ENCODE measurements at places on chromosomes 5 and 9.
A peak's percentile ranks its signal among the peaks of the same experiment; 100 is the strongest.

GRCh38 chr5:129909225-129909624, 5.0 kb downstream of the CHSY3 start:
- no peak overlapping the region for H3K4me3 ChIP-seq
- peaks cover 3% of the 10 kb centered on the region for H3K36me3 ChIP-seq
- no peak for DNase-seq
- H3K27me3 ChIP-seq = peaks cover 16% of the 10 kb centered on the region

DNA sequence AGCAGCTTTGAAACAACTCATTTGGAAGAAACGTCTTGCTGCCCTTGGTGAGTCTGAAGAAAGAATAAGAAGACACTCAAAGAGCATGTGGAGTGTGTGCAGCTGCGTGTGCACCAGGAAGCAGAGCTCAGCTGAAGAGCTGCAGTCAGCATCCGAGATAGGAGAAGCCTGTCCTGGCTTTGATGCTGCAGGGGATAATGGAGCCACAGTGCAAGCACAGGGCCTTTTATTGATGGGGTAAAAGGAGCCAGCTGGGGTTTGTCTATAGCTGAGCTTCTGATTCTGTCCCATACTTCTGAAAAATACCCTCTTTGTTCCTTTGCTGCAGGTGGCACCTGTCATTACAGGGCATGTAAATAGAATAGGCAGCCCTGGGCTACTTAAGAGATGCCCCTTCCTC, 375.7 kb upstream of the ZNF462 start:
- no peaks in the 10 kb centered on the region for H3K27me3 ChIP-seq
- no peak for DNase-seq
- no peak overlapping the region for H3K4me3 ChIP-seq
- peaks cover 19% of the 10 kb centered on the region for H3K36me3 ChIP-seq

- no peaks in the 10 kb centered on the region for H3K36me3 ChIP-seq
- H3K4me3 ChIP-seq = no peak overlapping the region
Observed at GRCh38 chr5:15703901-15704300, 203.9 kb downstream of the FBXL7 start.

DNA sequence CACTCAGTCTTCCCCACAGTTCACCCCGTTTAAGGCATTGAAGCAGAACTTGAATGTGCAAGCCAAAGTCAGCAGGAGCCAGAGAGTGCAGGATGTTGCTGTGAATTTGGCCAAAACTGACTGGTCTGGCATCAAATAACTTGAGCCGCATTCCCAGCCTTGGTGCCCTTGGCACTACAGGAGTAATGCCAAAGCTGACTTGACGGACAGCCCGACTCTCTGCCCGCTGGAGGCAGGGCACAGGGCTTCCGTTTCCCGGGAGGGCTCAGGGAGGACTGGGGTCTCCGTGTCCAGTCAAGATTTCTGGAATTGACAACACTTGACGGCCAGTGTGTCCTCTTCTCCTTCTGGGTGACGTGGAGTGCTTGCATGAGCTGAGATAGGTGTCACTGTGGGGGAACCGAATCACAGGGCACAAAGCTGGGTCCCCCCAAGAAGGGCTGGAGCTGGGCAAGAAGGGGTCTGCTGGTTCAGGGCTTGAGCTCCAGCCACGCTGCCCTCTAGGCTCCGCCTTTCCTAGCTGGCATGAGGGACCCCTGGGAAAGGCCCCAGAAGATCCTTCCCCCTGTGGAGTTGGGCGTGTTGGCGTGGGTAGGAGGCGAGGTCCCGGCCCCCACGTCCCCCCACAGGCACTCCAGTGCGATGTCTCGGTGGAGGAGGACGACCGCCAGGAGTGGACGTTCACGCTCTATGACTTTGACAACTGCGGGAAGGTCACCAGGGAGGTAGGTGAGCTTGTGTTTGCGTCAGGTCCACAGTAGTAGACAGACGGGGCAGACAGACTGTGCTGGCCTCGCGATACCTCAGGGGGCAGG, 25.2 kb downstream of the NKD2 start:
- H3K4me1 ChIP-seq = no peaks in the 10 kb centered on the region
- H3K27ac ChIP-seq = no peak overlapping the region

DNA sequence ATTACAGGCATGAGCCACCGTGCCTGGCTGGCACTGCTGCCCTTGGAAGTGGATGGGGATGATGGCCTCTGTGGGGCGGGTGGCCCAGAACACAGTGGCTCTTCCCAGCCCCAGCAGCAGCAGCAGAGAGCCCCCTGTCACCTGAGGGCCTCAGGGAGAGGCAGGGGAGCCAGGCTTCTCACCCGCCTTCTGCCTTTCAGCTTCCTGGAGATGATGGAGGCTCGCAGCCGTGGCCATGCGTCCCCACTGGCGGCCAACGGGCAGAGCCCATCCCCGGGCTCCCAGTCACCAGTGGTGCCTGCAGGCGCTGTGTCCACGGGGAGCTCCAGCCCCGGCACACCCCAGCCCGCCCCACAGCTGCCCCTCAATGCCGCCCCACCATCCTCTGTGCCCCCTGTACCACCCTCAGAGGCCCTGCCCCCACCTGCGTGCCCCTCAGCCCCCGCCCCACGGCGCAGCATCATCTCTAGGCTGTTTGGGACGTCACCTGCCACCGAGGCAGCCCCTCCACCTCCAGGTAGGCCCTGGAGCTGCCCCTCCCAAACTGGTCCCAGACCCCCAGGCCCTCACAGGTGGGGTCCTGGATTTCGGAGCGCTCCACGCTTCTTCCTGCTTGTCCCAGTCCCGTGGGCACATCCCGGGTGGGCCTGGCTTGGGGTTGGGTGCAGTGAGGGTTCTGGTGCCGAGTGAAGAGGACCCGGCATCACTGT, 5.0 kb upstream of the AJM1 start:
- H3K4me1 ChIP-seq = peaks cover 6% of the 10 kb centered on the region
- no peaks in the 10 kb centered on the region for H3K36me3 ChIP-seq
- peaks cover under 1% of the 10 kb centered on the region for H3K27me3 ChIP-seq
- H3K27ac ChIP-seq = no peak overlapping the region

DNA sequence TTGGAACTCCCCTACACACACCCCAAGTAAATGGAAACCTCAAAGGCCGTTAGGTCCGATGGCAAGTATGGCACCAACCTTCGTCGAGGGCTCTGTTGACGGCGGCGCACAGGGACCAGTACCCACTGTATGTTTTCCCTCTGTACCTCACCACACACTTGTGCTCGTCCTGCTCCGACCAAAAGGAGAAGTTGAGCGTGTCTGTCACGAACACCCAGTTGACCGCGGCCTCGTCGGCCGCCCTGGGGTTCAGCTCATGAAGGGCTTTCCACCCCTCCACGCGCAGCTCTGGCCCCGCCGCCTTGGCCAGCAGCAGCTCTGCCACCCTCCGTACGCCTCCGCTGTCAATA, 24.0 kb downstream of the HNRNPK start:
- H3K4me1 ChIP-seq = peaks cover 23% of the 10 kb centered on the region
- H3K36me3 ChIP-seq = no peaks in the 10 kb centered on the region
- no peak for DNase-seq
- peak overlapping the region; percentile 94 for H3K27ac ChIP-seq
- no peaks in the 10 kb centered on the region for H3K27me3 ChIP-seq

DNA sequence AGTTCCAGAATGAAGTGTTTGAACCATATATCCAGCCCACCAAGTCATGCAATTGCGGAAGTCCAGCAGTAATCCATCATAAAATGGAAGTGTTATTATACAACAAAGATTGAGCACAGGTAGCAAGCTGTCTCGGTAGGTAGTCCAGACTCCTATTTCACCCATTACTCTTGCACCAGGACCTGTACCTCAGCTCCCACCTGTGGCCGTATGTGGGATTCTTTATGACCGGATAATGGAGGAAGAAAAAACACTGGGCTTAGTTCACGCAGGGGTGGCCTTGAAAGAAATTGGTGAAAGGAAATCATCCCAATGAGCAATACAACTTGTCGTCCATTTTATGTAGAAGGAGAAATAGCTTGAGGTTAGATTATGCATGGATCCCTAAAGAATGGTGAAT, 216.3 kb downstream of the ESM1 start:
- DNase-seq = no peak
- H3K36me3 ChIP-seq = no peaks in the 10 kb centered on the region
- no peak overlapping the region for H3K27ac ChIP-seq

GRCh38 chr9:131188976-131189375, 63.6 kb downstream of the NUP214 start:
- H3K4me3 ChIP-seq = no peak overlapping the region
- H3K4me1 ChIP-seq = no peaks in the 10 kb centered on the region
- no peak for DNase-seq
- no peaks in the 10 kb centered on the region for H3K27me3 ChIP-seq
- peak overlapping the region; percentile 35 for H3K27ac ChIP-seq

DNA sequence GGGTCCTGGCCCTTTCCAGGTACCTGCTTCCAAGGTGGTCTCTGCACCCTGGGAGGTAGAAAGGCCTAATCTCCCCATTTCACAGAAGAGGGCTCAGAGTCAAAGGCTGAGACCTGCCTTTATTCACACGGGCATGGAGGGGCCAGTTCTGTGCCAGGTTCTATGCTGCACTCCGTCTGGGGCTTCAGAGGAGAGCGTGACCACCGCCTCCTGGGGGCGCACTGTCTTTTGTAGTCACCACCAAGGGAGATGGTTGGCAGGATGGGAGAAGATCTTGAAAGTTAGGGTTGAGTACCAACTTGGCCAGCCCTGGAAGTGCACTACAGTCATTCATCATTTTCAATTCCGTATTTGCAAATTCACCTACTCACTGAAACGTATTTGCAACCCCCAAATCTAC, 23.7 kb upstream of the PRDM12 start:
- H3K36me3 ChIP-seq = peaks cover 19% of the 10 kb centered on the region
- no peaks in the 10 kb centered on the region for H3K4me1 ChIP-seq
- H3K27ac ChIP-seq = no peak overlapping the region
- H3K4me3 ChIP-seq = no peak overlapping the region
- no peak for DNase-seq

DNA sequence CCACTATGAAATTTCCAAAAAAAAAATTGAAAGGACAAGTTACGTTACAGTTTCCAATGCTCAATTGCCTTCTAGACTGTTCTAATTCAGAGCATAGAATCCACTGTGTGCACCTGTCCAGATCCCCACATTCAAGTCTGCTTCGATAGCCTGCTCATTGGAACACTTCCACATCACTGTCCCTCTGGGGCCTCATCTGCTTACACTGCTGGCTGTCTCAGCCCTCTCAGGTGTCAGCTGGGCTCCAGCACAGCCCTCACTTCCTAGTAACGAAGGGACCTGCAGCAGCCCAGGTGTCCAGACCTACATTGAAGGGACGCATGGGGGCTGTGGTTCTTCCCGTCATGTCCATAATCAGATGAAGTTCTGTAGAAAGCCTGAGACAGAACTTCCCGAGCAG, 94.3 kb upstream of the EMB start:
- DNase-seq = no peak
- peaks cover 6% of the 10 kb centered on the region for H3K4me1 ChIP-seq
- H3K27ac ChIP-seq = no peak overlapping the region
- no peak overlapping the region for H3K4me3 ChIP-seq
- H3K27me3 ChIP-seq = peaks cover 3% of the 10 kb centered on the region

DNA sequence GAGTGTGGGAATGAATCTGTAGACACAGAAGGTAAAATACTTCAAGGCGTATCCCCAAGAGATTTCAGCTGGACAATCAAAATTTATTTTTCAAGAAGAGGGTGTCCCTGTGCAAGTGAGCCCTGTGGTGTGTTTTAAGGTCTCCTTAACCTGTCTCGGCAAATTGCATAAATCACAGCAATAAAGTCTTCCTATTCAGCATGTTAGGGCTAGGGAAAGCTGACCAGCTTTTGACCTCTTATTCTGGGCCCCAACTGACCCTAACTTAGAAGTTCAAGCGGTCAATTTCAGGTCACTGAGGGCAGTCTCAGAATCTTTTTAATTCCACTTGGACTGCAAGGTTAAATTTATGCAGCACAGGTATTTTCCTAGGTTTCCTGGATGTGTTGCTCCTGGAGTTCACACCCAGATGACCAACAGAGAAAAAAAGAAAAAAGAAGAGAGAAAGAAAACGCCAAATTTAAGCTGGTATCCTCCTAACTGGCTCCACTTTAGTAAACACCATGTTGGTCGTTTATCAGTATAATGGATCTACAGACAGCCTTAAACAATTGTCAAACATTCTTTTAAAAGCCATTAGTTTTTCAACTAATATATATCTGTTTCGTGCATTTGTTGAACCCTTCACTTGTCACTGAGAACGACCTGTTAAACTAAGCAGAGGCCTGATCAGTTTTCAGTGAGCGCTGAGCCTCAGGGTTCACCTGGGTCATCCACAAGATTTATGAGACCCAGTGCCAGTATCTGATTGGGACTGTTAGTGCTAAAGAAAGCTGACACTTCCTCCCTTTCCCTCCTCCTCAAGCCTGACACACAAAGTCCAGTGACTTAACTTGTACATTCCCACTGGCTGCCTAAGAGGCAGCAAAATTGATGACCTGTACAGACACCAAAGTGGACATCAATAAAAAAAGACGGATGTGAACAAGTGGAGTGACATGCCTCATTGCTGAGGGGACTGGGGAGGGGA, 546.1 kb downstream of the NR2F1-AS1 start:
- no peak overlapping the region for H3K4me3 ChIP-seq
- no peak for DNase-seq
- no peaks in the 10 kb centered on the region for H3K4me1 ChIP-seq
- H3K36me3 ChIP-seq = no peaks in the 10 kb centered on the region
- no peak overlapping the region for H3K27ac ChIP-seq

DNA sequence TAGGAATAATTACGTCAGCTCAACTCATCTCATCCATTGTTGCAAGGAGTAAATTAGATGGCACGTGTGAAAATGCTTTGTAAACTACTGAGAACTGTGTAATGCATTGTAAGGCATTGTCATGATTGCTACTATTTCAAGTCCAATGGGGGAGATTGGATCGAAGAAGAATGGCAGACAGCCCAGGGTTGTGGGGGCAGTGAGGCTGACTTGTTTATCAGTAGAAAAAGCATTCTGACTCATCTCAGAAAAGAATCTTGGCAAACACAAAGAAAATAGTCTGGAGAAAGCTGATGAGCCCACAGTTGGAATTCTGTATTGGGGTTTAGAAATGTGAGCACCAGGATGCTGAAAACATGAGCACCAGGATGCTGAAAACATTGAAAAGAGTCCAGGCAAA, 28.0 kb upstream of the DAP start:
- DNase-seq = no peak
- H3K4me1 ChIP-seq = peaks cover 6% of the 10 kb centered on the region
- no peaks in the 10 kb centered on the region for H3K36me3 ChIP-seq
- H3K27ac ChIP-seq = no peak overlapping the region
- no peaks in the 10 kb centered on the region for H3K27me3 ChIP-seq

DNA sequence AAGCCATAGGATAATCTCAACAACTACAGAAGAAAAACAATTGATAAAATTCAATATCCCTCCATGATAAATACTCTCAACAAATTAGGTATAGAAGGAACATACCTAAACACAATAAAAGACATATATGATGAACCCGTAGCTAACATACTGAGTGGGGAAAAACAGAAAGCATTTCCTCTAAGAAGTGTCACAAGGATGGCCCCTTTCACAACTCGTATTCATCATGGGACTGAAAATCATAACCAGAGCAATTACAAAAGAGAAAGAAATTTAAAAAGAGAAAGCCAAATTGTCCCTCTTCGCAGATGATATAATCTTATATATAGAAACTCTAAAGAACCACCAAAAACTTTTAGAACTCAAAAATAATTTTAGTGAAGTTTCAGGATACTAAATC, 146.3 kb upstream of the RGMB start:
- no peaks in the 10 kb centered on the region for H3K27me3 ChIP-seq
- H3K4me1 ChIP-seq = no peaks in the 10 kb centered on the region
- H3K4me3 ChIP-seq = no peak overlapping the region
- no peak overlapping the region for H3K27ac ChIP-seq
- H3K36me3 ChIP-seq = no peaks in the 10 kb centered on the region
